ENCODE measurements at places on chromosomes 7 and 10.

- no peak for DNase-seq
Observed at GRCh38 chr10:86599041-86599440, 55.3 kb upstream of the OPN4 start.

DNA sequence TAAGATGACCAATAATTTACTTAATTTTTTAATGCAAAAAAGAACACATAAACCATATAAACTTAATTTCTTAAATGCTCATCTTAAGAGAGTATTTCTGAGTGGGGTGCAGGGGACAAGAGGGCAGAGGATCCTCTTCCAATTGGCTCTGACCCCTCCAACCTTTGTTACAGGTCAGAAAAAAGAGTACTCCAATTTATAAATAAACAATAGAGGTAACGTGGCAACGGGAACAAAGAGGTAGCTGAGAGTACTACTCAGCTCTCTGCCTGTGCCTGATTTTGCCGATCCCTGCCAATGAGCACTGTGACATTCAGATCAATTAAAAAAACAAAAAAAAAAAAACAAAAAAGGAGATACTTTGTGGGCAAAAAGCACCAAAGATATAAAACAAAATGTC lies 307.9 kb downstream of the PARD3 start:
- no peak for DNase-seq

DNA sequence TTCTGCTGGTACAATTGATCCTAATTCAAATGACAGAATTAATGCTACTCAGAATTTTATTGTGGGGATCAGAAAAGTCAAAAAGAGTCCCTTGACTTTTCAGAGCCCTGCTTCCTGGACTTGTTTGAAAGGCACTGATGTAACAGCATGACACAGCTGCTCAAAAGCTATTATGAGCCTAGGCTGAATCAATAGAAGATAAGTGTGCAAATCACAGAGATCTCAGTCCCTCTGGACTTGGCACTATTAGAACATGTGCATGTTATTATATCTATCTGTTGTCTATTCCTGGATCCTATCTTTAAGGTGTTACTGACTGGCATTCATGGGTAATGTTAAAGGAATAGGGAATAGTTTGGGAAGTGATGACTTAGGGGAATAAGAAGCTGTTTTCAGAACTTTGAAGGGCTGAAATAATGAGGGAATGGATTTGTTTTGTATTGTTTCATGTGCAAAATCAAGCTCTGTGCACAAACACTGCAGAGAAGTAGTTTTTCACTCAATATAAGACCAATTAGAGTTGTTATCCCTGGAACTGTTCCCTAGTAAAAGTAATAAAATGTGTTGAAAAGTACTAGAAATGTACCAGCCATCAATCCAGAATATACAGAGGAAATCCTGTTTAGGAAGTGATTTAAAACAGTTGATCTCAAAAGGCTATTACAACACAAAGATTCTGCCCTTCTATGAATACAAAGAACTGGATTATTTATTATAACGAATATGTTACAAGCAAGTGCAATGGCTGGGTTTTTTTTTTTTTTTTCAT lies 814.9 kb upstream of the C7orf33 start:
- no peak for DNase-seq

DNA sequence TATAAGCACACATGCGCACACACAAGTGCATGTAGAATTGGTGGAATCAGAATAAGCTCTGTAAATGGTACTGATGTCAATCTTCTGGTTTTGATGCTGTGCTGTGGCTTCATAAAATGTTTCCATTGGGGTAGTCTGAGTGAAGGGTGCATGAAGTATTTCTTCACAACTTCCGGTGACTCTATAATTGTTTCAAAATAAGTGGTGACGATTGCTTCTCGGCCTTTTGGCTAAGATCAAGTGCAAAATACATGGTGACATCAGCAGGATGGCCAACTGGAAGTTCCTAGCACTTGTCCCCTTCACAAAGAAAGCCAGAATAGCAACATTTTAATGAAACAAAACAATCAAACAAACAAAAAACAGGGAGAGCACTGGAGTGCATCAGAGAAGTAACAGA lies 41.6 kb upstream of the CAMK2B start:
- DNase-seq = no peak

DNA sequence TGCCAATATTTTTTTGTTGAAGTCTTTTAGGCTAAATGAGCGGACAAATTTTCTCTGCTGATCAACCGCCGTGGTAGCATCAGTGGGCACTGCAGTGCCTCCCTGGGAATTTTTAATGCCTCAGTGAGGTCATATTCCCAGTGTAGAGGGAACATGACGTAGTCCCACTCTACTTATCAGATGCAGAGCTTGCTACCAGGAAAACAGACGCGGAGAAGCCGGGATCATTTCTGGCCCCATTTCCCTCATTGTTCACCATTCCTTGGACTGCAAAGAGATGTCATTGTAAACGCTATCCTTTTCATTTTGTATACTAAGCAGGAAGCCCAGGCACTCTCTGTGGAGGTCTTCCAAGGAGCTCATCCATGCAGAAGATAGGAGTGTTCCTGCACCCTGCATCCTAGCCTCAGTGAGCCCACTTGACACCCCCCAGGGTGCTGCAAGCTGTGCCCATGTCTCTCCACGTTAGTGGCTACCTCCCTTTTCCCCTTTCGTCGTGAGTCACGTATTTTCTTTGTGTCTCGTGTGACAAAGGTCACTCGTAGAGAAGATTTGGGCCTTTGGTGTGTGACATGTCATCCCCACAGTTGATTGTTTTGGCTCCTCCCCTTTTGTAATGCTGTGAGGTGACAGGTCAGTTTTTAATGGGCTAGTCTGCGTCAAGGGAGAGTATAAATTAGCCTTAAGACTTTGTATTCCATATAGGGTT lies 145.5 kb downstream of the TCF7L2 start:
- DNase-seq = no peak

- no peak for DNase-seq
Observed at GRCh38 chr7:17528636-17529035, 230.2 kb downstream of the AHR start.

- DNase-seq = no peak
Observed at GRCh38 chr7:732556-732955, 5.5 kb upstream of the PRKAR1B start.

- DNase-seq = no peak
Observed at GRCh38 chr10:124069341-124070264, 23.8 kb downstream of the CHST15 start.

DNA sequence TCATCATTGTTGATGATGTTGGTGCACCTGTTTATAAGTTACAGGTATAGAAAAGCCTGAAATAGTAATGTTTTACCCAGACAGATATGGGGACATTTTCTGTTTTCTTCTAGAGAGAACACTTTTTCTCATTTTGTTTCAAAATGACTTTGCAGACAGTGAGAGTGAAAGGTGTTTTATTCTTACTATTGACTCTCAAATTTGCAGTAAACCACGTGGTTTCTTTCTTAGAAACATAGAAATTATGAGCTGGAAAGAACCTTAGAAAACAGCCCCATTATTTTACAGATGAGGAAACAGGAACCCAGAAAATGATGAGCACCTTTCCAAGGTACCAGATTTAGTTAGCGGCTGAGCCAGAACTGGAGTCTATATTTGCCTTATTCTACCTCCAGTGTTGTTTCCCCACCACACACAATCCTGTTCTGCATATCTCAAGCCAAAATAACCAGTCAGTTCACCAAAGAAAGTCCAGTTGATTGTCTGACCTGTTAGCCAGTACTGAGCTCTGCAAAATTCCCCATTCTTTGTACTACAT lies 138.9 kb upstream of the AHR start:
- DNase-seq = no peak

- no peak for DNase-seq
Observed at GRCh38 chr10:91901784-91902677, 7.3 kb downstream of the FGFBP3 start.

GRCh38 chr10:96188421-96188820 lies 58.3 kb downstream of the ZNF518A start:
- DNase-seq = no peak

DNA sequence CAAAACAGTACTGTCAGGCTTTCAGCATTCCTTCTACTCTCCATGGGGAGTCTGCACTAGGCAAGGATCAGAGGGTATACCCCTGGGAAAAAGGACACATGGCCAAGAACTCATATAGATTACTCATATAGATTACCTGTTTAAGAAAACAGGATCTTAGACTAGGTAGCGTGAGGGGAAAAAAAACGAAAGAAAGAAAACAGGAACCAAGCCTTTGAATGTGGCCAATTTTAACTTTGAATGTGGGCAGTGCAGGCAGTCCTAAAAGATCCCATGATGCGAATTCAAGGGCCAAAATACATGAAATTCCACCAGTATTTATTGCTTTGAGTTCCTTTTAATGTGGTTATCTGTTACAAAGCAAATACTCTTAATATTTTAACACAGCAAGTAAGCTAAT lies 108.6 kb upstream of the TAC1 start:
- no peak for DNase-seq

DNA sequence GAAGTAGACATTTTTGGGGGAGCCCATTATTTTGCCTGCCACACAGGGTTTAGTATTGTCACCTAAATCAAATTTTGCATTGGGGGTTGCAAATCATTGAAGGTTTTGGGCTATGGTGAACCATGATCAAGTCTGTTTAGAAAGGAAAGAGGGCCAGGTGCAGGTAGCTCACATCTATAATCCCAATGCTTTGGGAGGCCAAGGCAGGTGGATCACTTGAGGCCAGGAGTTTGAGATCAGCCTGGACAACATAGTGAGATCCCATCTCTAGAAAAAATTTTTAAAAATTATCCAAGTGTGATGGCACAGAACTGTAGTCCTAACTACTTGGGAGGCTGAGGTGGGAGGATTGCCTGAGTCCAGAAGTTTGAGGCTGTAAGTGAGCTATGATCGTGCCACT lies 31.2 kb downstream of the KAT6B start:
- no peak for DNase-seq

- DNase-seq = no peak
Observed at GRCh38 chr7:157041514-157042277, 31.2 kb upstream of the MNX1 start.

DNA sequence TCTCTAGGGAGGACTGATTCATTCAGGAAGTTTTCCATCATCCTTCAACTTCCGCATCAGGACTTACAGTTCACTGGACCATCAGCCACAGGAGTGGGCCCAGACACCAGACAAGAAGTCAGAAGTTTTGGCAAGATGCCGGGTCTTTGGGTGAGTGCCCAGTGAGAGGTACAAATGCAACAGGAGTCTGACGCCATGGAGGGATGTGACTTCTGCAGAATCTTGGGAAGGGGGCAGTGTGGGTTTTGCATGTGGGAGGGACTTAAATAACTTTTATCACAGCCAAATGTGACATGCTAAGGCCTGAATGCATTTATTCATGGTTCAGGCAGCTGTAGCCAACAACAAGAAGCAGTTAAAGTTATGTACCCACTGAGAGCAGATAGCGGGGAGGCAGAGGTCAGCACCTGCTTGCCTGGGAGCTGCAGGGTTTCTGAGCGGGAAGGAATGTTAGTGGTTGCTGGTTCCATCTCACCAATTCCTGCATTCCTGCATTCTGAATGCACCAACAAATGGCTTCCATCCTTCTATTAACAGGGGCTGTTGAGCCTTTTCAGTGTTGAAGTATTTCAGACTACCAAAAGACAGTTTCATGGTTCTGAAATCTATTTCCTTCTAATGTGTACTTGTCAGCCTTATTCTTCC lies 375.2 kb downstream of the PAXIP1 start:
- DNase-seq = no peak

DNA sequence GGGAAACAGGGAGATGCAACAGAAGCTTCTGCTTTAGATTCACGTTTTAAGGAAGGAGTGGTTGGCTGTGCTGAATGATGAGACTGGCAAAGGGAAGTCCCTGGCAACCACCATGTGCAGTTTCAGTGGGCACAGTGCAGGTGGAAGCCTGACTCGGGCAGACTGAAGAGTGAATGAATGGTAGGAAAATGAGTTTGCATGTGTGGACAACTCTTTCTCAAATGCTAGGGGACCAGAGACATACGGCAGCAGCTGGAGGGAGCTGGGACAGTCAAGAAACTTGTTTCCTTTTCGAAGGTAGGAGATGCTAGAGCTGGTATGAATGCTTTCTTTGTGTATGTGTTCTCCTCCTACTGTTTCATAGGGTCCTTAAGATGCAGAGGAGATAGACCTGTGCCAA lies 29.0 kb downstream of the PODXL start:
- no peak for DNase-seq

DNA sequence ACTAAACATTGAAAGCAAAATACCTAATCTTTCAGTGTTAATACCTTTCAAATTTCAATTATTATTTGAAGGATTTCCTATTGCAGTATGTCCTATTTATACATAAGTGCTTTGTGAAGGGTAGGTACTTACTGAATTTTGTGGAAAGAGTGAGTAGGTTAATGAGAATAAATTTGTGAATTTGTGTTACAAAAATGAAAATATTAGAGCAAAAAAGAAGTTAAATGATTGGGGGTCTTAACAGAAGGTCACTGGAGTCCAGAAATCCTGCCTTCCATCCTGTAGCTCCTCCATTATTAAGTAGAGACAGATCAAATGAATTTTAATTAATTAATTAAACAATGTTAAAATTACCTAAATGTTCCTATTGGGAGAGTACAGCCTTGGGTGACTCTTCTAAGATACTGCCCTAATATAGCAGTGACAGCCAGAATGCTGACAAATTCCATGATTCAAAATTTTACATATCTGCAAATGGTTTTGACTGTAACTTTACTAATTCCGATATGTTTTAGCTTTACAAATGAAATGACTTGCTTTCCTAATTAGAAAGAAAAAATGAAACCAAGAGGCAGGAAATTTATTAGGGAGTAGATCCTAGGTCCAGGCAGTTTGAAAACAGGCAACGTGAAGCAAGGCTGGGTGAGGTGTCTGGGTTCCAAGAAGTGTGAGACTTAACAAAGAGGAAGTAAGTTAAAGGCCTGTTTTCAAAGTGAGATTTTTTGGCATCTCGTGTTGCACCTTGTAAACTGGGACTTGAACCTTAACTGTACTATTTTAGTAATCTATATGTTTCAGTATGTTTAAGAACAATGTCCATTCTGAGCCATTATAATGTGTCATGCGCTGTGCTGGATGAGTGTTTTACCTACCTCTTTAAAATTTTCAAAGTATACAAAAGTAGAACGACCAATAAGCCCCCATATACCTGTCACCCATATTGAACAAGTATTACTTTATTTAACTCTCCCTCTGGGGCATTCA lies 1.5 kb downstream of the PIK3CG start:
- DNase-seq = no peak

DNA sequence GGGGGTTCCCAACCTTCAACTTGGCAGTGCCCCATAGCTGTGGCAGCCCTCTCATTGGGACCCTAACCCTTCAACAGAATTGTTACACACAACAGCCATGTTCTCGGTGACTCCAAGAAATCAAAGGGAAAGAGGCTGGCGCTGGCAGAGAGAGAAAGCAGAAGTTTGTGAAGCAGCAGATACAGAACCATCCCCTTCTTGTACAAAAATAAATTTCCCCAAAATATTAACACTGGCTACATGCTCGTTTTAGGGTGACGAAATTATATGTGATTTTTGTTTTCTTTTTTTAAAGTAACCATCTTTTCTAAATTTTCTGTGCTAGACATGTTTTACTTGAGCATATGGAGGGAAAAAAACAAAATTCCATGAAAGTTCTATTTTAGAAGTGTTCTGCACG lies 45.2 kb upstream of the SAMD8 start:
- DNase-seq = no peak

- no peak for DNase-seq
Observed at GRCh38 chr7:17371671-17372524, 73.4 kb downstream of the AHR start.

- DNase-seq = no peak
Observed at GRCh38 chr7:148367731-148368475, 222.7 kb upstream of the C7orf33 start.
